ENCODE measurements at places on chromosomes 7 and 10. TPM values are rescaled to one million over a fixed set of nuclear protein-coding genes. Genes with fewer than 3 reads are reported as not detected.

Gene VIPR2
- 0.24 TPM for total RNA-seq

Gene PON1
- not detected for total RNA-seq

Gene RAPGEF5
- total RNA-seq = 0.15 TPM

Gene ZNF736
- 23.9 TPM for total RNA-seq

Gene PLAC9
- total RNA-seq = not detected

Gene GLCCI1
- total RNA-seq = 20.3 TPM

Gene RNF32
- total RNA-seq = 1.7 TPM

Gene MYL7
- total RNA-seq = not detected

Gene PTN
- total RNA-seq = not detected

Gene MSMB
- total RNA-seq = not detected
